ENCODE measurements at places on chromosomes 11 and 22.

DNA sequence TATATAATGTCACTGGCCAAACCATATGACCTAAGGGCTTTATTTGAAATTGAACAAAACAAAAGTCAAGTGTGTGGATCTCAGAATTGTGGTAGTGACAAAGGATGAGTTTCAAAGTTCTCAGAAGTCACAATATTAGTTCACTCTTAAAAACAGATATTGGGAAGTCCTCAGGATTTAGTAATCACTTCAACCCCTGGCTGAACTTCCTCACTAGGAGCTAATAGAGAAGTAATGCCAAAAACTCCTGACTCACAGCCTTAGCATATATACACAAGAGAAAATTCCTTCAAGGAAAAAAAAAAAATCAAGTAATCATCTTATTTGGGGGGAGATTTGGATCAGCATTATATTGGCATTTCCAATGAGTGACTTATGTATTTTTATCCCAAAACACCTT is 75.6 kb upstream of the APOA1 start:
- no peak for DNase-seq

GRCh38 chr11:1508986-1509385 is 22.4 kb upstream of the MOB2 start:
- DNase-seq = no peak

DNA sequence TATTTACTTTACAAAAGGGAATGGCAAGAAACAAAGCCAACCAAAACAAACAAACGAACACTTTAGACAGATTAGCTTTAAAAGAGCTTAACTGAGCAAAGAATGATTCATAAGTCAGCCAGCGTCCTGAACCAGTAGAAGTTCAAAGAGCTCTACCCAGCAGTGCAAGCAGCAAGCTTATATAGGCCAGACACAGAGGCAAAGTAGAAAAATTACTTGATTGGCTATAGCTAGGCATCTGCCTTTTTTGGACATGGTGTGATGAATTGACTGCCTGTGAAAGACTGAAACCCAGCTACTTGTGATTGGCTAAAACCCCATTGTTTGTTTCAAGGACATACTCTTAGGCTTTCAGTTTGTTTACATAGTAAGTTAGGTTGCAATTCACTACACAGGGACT is 2120.0 kb upstream of the RAG2 start:
- DNase-seq = no peak

- no peak for DNase-seq
Observed at GRCh38 chr11:17157761-17158160, 50.0 kb downstream of the PIK3C2A start.

DNA sequence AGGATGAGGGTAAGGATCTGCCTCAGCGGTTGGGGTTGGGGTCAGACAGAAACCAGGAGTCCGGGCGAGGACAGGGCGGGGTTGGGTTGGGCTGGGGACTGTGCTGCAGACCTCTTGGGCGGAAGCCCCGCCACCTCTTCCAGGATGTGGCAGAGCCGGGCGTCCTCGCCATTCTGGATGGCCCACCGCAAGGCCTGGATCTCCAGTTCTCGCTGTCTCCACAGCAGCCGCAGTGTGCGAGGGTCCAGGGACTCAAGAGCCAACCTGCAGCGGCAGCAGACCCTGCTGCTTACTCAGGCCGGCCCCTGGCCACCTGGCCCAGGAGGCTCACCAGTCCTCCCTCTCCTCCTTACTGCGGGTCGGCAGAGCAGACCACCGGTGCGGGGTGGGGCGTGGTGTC is 2.0 kb downstream of the LMNTD2 start:
- DNase-seq = no peak
